ENCODE measurements at places on chromosomes 1 and 21.

- DNase-seq, result no peak
Measured at GRCh38 chr1:119084798-119085197, 55.7 kb downstream of the WARS2 start.

GRCh38 chr1:8674912-8675311, 142.5 kb downstream of the RERE start:
- DNase-seq, result no peak

GRCh38 chr1:31297277-31298247, 730 bp downstream of the ZCCHC17 start:
- DNase-seq, result no peak

DNA sequence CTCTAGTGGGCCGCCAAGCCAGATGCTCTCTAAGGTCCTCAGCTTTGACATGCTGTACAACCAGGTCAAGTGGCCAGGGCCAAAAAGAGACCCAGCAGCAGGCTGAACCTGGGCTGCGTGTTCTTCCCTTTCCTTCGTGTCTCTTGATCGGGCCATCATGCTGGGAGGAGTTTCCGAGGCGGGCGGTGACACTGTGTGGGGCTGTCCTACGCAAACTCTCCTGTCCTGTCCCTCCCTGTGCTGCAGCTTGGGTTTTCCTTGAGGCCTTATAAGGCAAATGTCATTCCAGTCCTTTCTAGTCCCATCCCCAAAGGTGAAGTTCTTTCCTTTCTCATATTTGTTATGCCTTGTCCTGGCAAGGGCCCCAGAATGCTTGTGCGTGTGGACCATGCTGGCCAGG, 56.7 kb downstream of the ARHGEF10L start:
- DNase-seq, result no peak

- DNase-seq, result no peak
Measured at GRCh38 chr1:109170035-109170764, 43.5 kb upstream of the SARS1 start.

DNA sequence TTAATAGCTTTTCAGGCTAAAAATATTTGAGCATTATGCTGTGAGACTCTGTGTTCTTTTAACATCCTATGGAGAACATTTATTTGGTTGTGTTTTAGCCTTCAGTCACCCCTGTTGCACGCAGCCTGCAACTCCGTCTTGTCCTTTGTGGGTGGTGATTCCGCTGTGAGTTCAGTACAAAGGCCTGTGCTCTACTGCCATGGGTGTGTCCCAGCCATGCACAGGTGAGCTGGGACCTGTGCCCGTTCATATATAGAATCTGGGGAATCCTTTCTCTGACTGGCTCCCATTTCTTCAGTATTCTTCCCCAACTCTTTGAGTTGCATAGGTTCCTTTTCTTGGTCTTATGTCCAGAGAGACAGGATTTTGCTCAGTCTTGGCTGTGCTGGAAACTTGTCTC, 61.4 kb downstream of the ACTL8 start:
- DNase-seq, result no peak

DNA sequence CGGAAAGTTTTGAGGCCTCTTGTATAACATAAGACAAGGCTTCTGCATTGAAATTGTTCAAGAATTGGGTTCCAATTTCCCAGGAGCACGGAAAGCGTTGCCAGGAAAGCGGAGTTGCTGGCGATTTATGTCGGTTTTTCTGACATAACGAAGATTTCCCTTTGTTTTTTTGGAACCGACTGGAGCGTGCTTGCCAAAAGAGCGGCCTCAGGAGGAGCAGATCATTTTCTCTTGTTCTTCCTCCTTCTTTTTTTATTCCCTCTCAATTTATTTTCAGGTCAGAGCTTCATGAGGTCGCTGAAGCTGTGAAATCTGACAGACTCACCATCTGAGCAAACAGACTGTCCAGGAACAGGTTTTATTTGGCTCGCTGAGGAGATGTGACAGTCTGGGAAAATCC, 275.5 kb downstream of the CAMTA1 start:
- no peak for DNase-seq

GRCh38 chr1:159554261-159554660, 18.5 kb upstream of the OR10J5 start:
- no peak for DNase-seq

- DNase-seq, result no peak
Measured at GRCh38 chr1:232386721-232387510, 243.0 kb downstream of the SIPA1L2 start.

DNA sequence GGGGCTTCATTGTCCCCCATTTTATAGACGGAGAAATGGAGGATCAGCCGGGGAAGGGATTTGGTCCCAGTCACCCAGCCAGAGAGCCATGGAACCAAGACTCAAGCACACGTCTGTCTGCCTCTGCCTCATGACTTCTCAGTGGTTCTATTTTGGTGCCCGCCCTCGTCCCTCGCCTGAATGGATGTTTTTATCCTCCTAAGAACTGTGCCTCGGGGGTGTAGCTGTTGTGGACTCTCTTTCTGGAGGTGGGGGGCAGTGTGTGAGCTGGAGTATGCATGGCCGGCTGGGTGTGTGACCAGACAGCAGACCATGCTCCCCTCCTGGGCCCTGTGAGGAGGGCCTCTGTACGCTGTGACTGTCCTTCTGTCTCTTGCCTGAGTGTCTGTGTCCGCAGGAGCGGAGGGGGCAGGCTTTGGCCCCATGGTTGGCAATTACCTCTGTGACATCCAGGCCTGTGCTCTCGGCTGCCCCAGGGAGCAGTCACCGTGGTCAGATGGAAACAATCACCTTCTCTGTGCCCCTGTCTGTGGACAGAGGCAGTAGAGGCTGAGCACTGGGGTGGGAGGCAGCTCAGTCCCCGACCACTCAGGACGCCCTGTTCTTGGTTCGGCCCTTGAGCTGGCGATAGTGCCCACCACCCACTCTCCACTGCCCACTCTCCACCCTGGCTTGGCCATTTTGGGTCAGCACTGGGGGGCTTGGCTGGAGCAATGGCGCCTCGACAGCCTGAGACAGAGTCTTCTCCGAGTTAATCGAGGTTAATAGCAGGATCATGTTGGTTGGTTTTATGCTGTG, 20.4 kb downstream of the WNT4 start:
- DNase-seq, result no peak

GRCh38 chr1:64039390-64039926, 164.0 kb upstream of the UBE2U start:
- no peak for DNase-seq

DNA sequence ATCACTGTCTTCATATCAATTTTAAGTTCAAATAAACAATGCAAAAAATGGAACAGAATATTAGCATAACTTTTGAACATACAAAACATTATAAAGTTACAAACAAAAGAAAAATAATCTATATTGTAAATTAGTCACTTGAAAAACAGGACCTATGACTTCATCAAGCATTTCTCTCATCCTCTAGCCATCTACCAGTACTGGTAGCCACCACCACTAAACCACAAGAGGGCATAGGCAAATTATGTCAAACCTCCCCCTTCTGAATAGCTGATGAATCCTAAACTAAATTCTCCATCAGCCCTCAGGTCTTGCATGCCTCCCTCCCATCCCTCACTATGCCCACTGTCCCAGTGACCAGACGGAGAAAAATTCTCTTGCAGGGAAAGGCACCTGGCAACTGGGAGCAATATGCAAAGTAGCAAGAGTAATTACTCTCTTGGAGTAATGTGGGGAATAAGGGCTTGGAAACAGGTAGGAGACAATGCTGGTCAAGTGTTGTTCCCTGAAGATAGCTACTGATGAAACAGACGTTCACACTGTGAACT, 37.1 kb downstream of the SSX2IP start:
- DNase-seq, result no peak

- no peak for DNase-seq
Measured at GRCh38 chr1:215376544-215377264, 190.4 kb upstream of the KCTD3 start.

- DNase-seq, result no peak
Measured at GRCh38 chr1:100469578-100469977, 68.4 kb upstream of the GPR88 start.

GRCh38 chr1:167500283-167500860, 18.0 kb downstream of the CD247 start:
- no peak for DNase-seq

- no peak for DNase-seq
Measured at GRCh38 chr1:71693581-71693980, 588.8 kb downstream of the NEGR1 start.

GRCh38 chr1:156760092-156760795, 7.1 kb upstream of the PRCC start:
- no peak for DNase-seq

GRCh38 chr1:237386362-237387143, 344.6 kb downstream of the RYR2 start:
- DNase-seq, result no peak

- no peak for DNase-seq
Measured at GRCh38 chr1:46549697-46550681, 1.5 kb downstream of the KNCN start.

DNA sequence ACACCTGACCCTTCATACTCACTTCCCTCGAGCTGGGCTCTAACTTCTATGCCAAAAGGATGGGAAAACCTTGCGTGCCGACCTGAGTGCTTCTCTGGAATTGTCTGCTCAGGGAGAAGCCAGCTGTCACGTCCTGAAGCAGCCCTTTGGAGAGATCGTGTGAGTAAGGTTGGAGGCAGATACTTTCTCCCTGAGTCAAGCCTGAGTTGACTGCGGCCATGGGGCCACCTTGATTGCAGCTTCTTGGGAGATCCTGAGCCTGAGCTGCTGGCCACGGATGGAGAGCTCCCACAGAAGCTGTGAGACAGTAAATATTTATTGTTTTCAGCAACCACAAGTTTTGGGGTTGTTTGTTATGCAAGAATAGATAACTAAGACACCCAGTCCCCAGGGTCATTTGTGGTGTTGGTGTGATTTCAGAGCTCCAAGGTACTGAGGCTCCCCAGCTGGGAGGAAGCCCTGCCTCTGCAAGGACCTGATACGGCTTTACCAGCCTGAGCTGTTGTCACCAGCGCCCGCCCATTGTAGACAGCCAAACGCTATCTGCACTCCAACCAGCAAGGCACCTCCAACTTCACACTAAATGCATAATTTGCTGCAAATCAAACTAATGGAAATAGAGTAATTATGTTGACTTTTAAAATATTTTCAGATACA, 531.6 kb downstream of the PTPRU start:
- no peak for DNase-seq

DNA sequence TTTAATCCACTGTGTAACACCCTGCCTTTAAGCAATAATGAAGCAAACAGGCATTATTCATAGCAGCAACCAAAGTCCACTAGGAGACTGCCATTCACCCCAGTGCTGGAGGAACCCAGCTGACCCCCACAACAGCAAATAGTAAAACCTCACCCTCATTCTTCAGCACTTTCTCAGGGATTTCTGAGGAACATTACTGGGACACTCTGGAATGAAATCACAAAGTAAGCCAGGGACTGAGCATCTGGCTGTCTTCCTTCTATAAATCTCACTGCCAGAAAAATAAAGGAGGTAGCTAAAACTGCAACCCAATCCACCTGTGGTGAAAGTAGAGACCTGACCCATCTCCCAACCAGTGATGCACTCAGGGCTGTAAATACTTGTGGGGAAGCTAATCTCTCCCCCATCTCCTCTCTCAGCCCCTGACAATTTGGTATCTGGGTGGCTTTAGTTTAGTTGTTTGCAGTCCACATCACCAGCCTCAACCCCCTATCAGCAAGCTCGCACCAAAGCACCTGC, 47.1 kb downstream of the COL6A1 start:
- no peak for DNase-seq

GRCh38 chr1:10794724-10795275, 1.6 kb downstream of the CASZ1 start:
- DNase-seq, result no peak

GRCh38 chr1:218802799-218803198, 370.9 kb upstream of the LYPLAL1 start:
- DNase-seq, result no peak

All from omental fat pad (tissue), 4 donors.